ENCODE measurements at places on chromosomes 4 and X.

DNA sequence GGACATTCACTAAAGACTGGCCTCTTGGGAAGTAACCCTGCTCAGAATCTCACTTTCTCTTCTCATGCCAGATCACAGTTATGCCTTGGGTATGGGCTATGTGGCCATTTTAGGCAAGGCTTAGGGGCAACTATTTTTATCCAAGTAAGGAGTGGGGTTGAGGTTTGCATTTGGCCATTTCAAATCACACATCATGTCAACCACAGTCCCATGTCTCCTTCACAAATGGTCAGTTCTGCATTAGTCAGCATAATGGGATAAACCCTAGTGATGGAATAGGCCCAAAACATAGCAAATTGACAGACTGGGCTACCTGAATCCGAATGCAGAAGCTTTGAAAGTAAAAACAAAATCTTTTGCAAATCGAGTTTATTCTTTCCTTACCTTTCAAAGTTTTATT, 827 bp upstream of the RTL3 start:
- no peak for DNase-seq

DNA sequence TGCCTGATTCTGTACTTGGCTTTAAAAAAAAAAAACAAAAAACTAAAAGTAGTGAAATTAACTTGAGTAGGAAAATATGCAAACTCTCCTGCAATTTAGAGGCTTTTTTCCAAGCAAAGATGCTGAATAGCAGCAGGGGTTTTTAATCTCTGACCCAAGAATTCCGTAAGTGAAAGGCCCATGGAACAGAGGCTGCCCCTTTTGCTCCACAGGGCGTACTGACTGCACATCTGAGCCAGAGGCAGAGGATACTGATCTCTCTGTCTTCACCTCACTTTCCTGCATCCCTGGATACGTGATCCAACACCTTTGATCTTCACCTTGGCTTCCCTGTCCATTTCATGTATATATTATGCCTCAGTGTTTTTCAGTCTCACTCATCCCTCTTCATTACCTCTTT, 3.9 kb downstream of the FAM149A start:
- DNase-seq, result no peak

- no peak for DNase-seq
Measured at GRCh38 chr4:32148111-32148666, 1428.0 kb downstream of the PCDH7 start.

DNA sequence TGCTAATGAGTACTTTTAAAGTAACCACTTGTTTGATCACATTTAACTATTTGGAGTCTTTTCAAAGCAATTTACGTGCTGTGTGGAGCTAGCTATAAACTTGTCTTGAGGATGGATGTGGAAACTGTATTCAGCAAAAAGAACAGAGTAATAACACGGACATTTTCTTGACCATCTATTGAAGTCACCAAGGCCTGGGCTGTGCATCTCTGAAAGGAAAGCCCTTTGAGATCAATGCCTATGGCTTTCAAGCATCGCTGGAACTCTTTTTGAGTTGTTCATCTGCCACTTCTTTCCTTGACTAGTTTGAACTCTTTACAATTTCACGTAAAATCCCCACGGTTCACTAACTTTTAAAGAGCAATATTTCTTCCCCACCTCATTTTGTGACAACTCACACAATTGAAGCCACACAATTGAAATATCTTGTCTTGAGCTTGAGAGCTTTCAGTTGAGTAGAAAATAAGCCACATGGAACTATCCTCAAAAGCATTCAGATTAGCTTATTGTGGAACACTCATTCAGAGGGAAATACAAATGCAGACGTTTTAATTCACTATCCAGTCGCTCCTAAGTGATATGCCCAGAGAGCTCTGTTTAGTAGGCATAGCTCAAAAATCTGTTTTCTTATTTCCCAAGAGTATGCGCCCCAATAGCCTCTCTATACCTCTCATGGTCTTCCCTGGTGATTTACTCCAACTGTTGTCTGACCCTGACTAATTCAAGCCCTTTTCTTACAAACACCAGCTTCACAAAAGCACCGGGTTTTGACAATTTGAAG, 134.9 kb upstream of the SLITRK2 start:
- DNase-seq, result no peak

DNA sequence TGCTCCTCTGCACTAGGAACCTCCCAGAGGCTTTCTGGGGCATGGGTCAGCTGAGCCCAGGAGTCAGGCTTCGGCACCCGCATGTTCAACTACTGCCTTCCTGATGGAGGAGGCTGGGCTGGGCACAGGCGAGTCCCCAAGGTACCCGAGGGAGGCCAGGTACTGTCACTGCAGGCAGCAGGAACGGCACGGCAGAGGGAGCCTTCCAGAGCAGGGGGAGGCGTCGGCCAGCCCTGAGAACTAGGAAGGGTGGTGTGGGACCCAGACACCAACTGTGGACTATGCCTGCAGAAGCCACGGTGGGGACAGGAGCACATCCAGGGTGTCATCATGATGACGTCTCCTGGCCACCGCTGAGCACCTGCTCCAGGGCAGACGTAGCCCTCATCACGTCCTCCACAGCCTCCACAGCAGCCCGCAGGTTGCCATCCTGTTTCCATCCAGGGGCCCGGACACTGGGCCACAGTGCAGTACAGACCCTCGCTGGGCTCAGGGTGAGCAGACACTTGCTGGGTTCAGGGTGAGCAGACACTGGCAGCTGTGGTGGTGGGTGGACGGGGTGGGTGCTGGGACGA, 40.8 kb downstream of the SORCS2 start:
- no peak for DNase-seq

GRCh38 chr4:185318679-185319078, 77.0 kb downstream of the LRP2BP start:
- DNase-seq, result no peak

DNA sequence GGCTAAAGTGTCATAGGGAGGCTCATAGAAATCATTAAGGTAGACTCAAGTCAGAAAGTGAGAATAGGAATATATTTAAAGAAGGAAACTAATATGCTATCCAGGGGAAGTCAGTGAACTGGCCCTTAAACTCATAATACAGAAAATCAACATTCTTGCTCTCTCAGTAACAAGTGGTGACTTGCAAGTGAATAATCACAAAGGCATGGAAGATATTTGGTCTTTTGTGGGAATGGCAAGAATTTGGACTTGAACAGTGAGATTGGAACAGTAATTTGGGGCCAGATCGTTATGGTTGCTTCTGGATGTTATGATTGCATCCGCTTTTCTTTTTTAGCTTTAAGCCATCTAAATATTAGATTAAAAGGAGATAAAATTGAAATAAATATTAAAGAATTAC, 103.8 kb downstream of the TBC1D19 start:
- DNase-seq, result no peak

GRCh38 chrX:31099536-31100090, 27.8 kb upstream of the FTHL17 start:
- DNase-seq, result no peak

GRCh38 chr4:46648088-46648744, 258.3 kb upstream of the GABRA2 start:
- no peak for DNase-seq

- no peak for DNase-seq
Measured at GRCh38 chrX:95721011-95721410, 963.6 kb upstream of the DIAPH2 start.

DNA sequence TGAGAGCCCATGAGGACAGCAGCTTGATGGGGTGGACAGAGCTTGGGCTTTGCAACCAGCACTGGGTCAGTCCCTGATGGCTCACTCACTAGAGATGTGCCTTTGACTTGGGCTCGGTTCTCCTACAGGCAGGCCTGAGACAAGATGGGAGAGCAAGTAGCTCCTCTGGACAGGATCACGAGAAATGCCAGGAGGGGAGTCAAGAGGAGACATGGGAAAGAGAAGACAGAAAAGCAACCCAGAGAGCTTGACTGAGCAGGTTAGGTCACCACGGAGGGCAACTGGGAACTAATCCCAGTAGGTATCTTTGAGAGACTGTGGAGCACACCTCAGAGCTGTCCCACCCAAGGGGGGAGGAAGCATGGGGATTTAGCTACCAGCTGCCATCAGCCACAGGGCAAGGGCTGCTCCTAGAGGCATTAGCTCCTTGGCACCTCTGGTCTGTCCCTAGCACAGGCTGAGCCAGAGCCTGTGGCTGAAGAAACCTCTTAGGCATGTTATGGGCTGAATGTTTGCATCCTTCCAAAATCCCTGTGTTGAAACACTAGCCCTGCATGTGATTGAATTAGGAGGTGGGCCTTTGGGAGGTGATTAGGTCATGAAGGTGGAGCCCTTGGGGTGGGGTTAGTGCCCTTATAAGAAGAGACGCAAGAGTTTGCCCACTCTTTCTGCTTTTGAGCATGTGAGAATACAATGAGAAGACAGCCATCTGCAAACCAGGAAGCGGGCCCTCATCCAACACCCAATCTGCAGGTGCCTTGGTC, 145.6 kb downstream of the SMIM20 start:
- no peak for DNase-seq

DNA sequence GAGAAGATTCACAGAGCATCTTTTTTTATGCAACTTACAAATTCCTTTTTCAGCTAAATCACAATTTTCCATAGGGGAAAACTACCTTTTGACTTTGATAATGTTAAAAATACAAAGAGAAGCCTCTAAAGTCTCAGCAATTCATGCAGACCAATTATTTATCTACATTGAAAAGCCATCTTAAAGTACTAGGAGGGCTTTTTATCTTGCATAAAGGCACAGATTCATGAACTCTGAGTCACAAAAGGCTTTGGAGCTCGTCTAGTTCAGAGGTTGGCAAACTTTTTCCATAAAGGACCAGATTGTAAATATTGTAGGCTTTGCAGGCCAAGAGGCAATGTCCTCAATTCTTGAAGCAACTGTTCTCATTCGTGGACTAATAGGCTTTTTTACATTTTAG, 210.4 kb upstream of the HDX start:
- no peak for DNase-seq

GRCh38 chr4:167185465-167185864, 48.8 kb downstream of the SPOCK3 start:
- DNase-seq, result no peak

- no peak for DNase-seq
Measured at GRCh38 chr4:113621633-113622032, 139.9 kb downstream of the CAMK2D start.

DNA sequence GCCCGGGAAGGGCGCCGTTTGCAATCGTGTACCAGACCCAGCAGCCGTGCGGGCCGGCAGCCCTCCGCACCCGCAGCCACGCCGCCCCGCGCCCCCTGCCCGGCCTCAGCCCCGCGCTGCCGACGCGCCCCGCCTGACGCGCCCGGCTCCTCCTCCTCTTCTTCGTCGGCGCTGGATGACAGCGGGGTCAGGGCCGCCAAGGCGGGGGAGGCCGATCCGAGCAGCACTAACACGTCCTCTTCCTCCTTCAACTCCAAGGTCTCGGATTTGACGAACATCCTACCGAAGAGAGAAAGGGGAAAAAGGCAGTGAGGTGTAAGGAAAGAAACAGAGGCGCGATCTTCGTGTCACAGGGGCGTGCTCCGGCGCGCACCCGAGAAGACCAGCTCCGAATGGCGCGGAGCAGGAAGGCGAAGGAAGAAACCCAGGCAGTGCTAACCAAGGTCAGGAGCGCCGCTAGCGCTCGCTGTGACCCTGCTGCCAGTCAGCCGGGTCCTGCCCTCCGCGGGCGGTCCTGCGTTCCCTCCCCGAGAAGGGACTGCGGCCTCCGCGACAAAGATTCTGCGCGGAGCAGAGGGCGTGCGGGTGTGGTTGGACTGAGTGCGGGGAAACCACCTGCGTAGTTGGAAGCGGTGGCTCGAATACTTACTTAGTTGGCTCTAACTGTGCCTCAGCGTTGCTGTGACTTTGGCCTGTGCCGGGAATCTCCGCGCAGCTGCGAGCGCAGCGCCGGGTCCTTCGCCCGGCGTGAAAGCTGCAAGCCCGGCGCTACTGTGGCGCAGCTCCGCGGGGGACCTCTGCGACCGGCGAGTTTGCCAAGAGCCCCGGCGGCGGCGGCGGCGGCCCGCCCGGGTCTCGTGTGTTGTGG, 548 bp downstream of the NEUROG2 start:
- DNase-seq, result no peak

- no peak for DNase-seq
Measured at GRCh38 chr4:142120921-142121320, 484.5 kb downstream of the IL15 start.

DNA sequence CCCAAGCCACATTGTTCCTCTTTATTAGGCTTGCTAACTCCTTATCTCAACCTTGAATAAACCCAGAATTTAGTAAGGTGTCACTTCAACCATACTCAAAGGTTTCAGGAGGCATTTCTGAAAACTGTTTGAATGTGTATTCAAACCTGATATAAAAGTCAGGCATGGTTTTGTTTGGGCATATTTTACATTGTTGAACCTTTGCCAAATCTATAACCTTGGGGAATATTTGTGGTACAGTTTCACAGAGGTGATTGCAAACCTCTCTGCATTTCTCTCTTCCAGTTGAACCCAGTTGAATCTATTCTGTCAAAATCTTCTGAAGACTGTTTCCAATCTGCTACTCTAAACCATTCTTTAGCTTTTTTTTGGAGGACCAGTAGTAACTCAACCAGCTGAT, 409.0 kb downstream of the TECRL start:
- DNase-seq, result no peak

GRCh38 chrX:45070116-45071007, 130.3 kb downstream of the DIPK2B start:
- no peak for DNase-seq

- DNase-seq, result no peak
Measured at GRCh38 chr4:6662591-6662990, 22.1 kb downstream of the MRFAP1 start.
